ENCODE measurements at places on chromosomes 7 and 10.
A peak's percentile ranks its signal among the peaks of the same experiment; 100 is the strongest.

- no peak for DNase-seq
Measured at GRCh38 chr10:21520509-21520908, 5.0 kb downstream of the SKIDA1 start.

DNA sequence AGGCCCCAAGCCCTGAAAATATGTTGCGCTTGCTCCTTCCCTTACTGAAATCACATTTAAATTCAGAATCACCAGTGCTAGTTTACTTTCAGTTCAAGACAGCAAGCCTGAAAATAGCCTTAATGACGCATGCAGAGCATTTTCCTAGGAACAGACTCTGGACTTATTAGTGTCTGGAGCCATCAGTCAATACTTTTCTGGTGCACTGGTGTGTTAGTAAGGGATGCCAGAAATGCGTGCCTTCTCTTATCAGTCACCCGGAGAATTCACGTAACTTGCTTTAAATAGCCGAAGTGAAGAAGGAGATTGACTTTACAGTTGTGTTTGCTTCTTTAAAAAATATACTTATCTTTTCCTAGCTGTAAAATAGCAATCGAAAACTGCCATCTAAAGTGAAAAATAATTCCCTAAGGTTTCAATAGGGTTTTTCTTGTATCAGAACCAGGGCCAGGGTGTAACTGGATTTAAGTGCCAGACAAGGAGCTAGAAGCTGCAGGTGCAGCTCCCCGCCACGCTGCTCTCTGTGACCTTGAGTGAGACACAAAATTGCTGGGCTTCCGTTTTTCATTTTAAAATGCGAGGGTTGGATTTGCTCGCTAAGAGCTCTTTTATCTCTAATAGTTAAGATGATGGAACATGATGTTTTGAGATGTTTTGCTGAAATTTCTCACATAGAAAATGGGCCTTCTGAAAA lies 177.8 kb downstream of the NSUN6 start:
- no peak for DNase-seq

DNA sequence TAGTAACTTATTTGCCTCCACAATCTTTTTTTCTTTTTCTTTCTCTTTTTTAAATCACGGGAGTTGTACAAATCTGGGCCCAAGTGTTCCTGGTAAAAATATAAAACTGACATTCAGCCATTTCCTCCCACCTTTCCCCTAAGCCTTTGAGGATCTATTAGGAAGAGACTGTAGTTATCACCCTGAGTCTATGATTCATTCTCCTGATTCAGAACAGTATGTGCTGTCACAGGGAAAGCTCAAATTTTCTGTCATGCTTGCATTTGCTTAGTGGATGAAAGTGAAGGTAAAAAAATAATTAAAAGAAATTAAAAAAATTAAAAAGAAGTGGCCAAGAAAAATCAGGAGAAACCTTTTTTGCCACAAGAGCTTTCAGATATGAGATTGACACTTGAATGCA lies 71.7 kb downstream of the KIF20B start:
- DNase-seq = no peak

DNA sequence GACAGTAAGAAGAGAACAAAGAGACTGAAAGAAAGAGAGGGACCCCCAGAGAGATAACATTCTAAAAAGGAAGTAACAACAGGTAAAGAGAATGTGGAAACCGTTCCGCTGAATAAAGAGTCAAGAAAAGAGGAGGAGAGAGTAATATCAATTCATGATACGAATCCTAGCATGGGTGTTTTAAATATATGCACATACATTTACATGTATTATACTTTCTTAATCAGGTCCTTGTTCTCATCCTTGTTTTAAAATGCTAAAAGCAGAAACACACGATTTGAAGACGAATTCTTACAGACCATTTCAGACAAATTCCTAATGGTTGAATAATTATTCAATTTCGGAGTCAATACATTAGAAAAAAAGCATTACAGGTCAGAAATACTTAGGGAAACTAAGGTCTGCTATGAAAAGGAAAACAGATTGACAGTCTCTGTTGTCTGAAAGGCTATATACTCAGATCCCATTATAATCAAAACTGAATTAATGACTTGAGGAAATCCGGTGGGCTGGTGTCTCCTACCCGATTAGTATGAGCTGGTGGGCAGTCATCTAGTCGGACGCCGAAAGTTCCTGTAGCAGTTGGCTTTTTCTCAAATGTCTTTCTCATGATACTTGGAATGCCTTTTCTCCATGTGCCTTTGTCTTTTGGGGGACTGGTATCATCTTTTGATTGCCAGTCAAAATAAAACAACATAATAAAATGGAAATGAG lies 127.3 kb downstream of the ARHGAP21 start:
- no peak for DNase-seq

DNA sequence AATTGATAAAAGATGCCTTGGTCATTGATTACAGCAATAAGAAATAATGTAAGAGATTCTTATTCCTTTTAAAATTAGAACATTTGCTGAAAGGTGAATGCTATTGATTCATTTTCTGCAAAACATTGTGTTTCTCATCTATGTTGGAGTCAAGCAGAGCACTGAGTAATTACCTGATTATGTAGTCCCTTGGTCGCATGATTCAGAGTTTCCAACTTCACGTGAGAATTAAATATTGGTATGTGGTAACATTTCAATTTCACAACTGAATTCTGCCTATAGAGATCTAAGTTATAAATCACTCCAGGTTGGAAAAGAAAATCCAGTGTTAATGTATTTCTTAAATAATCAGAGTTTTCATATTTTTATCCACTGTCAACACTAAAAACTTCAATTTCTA lies 701.4 kb downstream of the PHTF2 start:
- no peak for DNase-seq

- no peak for DNase-seq
Measured at GRCh38 chr7:46239846-46240245, 318.8 kb upstream of the IGFBP3 start.

DNA sequence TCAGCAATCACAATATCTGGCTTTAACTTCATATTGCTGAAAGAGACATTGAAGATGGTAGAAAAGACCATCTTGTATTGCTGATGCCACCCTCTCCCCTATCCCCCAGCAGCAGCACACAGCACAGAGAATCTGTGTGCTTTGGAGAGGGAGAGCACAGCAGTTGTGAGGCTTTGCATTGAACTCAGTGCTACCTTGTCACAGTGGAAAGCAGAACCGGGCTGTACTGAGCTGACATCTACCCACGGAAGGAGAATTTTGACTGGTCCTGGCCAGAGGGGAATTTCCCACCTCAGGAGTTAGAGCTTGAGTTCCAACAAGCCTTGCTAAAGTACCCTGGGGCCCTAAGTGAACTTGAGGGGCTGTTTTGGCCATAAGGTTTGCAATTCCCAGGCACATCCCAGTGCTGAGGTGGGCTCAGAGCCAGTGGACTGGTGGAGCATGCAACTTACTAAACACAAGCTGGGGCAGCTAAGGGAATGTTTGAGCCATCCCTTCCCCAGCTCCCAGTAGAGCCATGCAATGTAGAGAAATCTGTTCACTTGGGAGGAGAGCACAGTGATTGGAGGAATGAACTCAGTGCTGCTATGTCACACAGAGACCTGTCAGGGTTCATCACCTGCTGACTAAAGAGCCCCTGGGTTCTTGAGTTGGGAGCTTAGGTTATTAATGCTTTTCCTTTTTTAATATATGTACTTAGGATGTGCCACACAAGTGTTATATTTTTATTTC lies 62.1 kb downstream of the OR13A1 start:
- no peak for DNase-seq

- DNase-seq = no peak
Measured at GRCh38 chr7:45325378-45325777, 167.8 kb downstream of the RAMP3 start.

GRCh38 chr7:47278043-47278442 lies 303.9 kb downstream of the TNS3 start:
- DNase-seq = no peak

GRCh38 chr7:115113776-115114175 lies 191.9 kb downstream of the MDFIC start:
- no peak for DNase-seq

GRCh38 chr10:49050366-49050765 lies 65.0 kb downstream of the VSTM4 start:
- no peak for DNase-seq

GRCh38 chr7:30596014-30596641 lies 1.4 kb downstream of the GARS1 start:
- DNase-seq = peak; percentile 2

DNA sequence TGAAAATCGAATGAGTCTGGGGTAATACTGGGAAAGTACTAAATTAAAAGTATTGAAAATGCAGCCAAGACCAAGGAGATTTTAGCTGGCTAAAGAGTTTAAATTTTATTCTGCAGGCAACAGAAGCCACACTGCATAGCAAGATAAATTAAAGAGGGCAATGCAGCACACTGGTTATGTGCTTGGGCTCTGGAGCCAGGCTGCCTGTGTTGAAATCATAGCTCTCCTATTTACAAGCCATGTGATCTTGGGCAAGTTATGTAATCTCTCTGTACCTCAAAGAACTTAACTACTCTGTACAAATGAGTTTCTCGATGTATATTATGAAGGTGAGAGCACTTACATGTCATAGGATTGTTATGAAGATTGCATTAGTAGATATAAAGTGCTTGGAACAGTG lies 9.9 kb downstream of the SLC25A13 start:
- no peak for DNase-seq

- DNase-seq = no peak
Measured at GRCh38 chr7:33926535-33926934, 21.2 kb downstream of the BMPER start.

DNA sequence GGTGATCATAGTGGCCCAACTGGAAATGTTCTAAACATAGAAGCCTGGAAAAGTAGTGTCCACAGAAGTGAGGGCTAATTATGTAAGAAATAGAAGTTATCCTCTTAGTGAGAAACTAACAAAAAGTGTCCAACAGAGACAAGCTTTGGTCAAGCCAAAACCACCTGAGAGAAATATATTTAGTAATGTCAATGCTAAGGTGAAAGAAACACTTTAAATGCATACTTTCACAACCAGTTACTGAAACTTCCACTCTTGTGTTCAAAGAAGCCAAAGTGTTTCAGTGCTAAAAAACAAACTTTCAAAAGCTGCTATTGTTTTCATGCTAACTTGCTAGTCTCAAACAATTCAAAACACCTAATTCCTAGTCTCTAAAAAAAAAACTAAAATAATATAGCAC lies 18.1 kb downstream of the RAB11FIP2 start:
- DNase-seq = no peak

- no peak for DNase-seq
Measured at GRCh38 chr10:91843083-91843482, 44.9 kb downstream of the TNKS2 start.

GRCh38 chr7:122688400-122688998 lies 10.4 kb downstream of the RNF133 start:
- peak; percentile 68 for DNase-seq

- DNase-seq = no peak
Measured at GRCh38 chr10:15201589-15202300, 33.3 kb upstream of the NMT2 start.

DNA sequence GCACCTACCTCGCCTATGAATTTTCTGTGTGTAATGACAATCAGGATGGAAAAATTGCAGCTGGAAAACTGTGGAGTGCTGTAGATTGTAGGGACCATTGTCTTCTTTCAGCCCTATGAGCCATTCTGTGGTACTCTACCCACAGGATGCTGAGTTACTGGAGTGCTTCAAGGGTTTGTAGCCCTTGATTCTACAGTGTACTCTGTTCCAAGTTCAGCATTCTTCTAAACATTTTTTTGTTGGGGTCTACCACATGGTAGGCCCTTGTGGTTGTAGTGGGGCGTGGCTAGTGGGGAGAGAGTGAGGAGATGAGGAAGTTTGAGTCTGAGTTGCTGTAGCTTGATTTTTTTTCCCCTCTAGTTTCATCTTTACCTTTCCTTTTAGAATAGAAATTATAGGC lies 33.5 kb downstream of the REEP3 start:
- DNase-seq = no peak

DNA sequence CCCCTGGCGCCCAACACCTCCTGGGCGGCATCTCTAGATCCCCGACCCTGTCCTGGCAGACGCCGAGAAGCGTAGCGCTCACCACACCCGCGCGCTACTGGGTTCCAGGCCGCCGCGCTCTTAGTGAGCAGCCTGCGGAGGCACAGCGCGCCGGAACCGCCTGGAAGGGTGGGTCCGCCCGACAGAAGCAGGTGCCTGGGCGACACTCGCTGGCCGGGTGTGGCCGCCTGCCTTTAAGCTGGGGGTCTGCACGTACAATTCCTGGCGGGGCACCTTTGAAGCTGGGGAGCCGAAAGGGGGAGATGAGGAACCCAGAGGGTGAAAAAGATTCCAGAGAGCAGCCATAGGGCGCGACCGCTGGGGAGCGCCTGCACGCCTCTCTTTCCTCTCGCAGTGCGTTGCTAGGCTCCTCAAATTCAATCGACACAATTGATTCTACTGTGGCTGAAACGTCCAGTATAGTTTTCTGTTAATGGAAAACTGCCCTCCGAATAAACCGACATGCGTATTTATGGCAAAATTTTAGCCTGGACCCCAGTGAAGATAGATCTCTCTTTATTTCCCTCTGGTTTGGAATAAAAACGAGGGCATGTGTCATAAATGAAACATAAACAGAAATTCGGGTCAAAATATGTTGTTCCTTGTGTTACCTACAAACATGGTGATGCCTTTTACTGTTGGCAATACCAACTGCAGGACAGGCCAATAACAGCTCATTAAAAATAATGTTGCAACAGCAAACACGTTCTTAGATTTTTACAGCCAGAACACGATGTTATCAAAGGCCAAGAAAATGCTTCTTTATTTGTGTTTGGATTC lies 4.6 kb downstream of the HMX3 start:
- DNase-seq = no peak

DNA sequence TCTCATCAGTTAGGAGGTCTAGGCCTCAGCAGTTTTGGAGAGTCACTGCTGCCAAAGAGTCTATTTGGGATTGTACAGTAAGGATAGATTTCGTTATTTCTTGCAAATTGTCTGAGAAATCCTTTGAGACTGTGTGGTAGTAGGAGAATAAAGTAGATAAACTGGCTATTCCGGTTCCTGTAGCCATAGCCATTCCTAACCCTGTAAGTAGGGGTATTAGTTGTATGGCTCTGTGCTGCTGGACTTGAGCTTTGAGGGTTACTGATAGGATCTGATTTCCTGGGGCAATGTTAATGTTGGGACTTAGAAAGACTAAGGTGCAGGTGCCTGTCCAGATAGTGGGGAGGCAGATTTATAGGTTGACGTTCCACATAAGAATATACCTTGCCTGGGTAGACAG lies 36.1 kb upstream of the ZNF138 start:
- no peak for DNase-seq

DNA sequence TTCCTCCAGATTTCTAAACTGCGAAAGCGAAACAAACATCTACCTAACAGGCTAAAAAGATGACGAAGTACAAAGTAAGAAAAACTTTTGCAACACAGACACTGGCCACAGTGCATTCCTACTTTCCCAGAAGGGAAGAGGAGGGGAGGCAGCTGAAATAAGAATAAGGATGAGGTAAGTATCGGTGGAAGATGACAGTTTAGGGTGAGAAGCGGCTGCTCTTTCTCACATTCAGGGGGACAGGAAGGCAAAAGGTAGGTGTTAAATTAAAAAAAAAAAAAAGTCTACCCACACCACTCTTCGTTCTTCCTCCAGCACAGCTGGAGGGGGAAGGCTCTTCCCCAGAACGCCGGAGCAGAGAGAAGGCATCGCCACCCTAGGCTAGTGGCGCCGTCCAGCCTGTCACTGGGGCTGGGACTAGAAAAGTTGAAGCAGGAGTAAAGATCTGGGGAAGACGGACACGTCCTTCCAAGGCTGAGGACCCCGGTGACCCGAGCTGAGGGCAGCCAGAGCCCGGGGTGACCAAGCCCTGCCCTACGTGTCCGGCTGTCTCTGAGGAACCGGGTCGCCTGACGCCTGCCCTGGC lies 846 bp downstream of the DNAJC1 start:
- peak; percentile 7 for DNase-seq

Measured in SHP77 (cell line).